ENCODE measurements at places on chromosomes 7 and 10.

GRCh38 chr10:5234106-5234860, 37.6 kb downstream of the AKR1C4 start:
- DNase-seq = no peak

DNA sequence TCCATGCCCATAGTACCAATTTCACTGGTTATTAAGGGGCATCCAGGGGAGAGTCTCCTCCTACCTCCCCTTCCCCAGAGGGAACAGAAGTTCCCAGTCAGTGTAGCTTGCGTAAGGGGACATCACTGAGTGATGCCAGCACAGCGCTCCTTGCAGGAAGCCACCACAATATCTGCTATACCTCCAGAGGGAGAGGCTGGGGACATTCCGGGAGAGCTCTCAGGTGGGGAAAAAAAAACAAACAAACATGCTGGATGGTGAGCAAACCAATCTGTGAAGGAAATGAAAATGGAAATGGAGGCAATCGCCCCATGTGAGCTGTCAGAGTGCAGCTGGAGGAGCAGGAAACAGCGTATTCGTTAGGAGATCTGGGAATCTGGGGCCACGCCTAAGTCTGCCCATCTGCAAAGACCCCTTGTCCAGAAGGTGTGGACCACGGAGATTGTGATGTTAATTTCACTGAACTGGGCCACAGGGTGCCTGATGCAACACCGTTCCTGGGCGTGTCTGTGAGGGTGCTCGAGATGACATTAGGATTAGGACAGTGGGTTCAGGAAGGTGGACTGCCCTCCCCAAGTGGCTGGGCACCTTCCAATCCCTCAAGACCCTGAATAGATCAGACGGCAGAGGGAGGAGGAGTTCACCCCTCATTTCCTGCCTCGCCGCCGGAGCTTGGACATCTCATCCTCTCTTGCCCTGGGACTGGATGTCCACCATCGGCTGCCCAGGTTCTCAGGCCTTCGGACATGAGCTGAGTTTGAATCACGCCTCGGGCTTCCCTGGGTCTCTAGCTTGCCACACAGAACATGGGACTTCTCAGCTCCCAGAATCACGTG, 30.5 kb downstream of the GNA12 start:
- no peak for DNase-seq

DNA sequence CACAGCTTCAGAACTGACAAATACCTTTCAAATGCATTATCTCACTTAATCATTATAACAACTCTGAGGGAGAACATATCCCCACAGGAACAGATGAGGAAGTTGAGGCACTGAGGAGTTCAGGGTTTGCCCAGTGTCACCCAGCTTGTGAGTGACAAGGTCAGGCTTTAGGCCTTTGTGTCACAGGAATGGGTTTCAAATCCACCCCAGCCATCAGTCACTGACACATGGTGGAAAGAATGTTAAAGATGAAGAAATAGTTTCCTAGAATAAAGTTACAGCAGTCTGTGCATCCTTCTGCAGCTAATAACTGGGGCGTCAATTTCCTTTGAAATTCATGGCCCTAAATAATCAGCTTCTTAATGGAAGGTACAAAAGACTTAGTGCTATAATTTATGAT, 37.8 kb downstream of the SGCE start:
- no peak for DNase-seq

DNA sequence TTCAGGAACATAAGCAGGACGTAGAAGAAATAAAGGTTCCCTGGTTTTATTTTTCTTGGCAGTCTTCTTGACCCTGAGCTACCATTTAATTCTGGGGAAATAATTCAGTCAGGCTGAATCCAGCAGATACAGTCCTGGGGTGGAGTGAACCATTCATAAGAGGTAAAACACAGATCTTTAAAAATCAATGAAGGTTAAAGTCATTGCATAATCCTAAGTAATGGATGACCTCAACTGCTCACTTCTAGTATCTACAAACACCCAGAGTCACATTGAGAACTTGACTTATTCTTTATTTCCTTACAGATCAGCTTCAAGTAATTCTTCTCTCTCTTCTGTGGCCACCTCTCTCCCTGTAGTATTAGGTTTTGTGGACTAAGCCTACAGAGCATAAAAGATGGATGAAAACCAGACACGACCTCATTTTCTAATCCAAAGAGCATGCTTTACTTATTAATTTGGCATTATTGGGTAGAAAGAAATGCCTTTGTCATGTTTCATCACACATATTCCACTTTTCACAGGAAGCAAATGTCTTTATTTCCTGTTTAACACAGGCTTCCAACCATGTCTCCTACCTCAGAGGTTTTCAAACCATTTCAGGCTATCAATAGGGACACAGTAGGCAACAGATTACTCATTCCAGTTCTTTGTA, 182.3 kb upstream of the IMMP2L start:
- DNase-seq = no peak

DNA sequence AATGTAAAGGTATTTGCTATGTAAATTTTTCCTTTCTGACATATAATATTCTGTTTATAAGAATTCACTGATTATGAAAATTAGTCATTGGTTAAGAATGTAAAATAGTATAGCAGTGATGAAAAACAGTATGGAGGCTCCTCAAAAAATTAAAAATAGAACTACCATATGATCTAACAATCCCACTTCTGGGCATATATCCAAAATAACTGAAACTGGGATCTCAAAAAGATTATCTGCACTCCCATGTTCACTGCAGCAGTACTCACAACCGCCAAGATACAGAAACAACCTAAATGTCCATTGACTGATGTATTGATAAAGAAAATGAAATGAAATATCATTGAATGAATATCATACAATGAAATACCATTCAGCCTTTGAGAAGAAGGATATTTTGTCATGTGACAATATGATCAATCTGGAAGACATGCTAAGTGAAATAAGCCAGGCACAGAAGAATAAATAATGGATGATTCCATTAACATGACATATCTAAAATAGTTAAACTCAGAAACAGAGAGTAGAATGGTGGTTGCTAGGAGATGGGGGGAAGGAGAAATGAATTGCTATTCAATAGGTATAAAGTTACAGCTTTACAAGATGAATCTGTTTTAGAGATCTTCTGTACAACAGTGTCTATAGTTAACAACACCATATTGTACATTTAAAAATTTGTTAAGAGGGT, 14.0 kb downstream of the C10orf88 start:
- DNase-seq = no peak

DNA sequence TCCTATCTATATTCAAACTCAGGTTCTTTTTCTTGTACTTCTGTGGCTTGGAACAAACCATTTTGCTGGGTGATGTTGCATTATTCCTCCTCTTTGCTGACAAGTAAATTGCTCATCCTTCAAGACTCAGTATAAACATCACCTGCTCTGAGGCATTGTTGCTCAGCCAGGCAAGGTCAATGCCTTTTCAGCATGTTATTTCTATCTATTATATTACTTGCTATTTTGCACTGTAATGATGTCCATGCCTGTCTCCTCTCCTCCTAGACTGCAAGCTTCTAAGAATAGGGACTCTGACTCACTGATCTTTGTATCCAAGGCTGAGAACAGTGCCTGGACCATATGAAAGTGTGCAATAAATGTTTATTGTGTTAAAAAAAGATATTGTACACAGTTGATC, 293.8 kb downstream of the RNLS start:
- DNase-seq = no peak

GRCh38 chr7:74707238-74707637, 49.7 kb downstream of the GTF2I start:
- DNase-seq = no peak

GRCh38 chr7:158924956-158925355, 68.6 kb downstream of the DYNC2I1 start:
- DNase-seq = no peak

GRCh38 chr7:27111042-27111750, 8.7 kb upstream of the HOXA2 start:
- DNase-seq = no peak

DNA sequence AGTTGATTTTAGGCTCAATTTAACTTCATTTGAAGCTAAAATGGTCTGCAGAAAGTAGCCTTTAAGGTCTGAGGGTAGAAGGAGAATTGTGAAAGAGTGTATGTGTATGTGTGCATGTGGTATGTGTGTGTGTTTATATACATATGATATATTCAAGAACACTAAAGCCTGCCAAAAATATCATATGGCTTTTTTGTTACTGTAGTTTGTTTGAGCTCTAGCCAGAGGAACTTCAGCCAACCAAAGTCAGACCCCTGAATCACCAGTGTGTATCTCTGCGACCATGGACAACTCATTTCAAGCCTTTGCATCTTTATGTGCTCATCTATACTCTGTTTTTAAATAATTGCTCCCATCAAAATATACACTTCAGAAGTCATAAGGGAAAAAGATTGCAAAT, 58.4 kb upstream of the HDAC9 start:
- DNase-seq = no peak

GRCh38 chr10:85459906-85460305, 906.7 kb downstream of the GRID1 start:
- no peak for DNase-seq

- no peak for DNase-seq
Measured at GRCh38 chr10:3539696-3540383, 245.2 kb downstream of the KLF6 start.

GRCh38 chr7:89200758-89201157, 405.2 kb upstream of the TEX47 start:
- DNase-seq = no peak

DNA sequence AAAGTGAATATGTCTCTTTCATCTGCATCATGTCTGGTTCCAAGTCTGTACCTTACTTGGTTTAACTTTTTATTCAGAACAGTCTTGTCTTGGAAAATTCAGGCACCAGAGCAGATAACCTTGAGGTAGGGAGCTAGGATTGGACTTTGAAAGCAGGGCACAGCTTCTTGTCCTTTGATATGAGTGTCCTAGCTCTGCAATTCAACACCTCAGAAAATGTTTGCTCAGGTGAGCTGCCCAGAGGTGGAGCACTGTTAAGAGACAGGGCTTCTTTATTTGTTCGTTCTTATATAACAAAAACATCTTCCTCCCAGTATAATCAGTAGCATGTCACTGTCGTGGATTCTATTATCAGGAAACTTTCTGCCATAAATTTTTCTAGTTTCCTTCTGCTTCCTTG, 118.3 kb downstream of the LRRC4 start:
- no peak for DNase-seq

DNA sequence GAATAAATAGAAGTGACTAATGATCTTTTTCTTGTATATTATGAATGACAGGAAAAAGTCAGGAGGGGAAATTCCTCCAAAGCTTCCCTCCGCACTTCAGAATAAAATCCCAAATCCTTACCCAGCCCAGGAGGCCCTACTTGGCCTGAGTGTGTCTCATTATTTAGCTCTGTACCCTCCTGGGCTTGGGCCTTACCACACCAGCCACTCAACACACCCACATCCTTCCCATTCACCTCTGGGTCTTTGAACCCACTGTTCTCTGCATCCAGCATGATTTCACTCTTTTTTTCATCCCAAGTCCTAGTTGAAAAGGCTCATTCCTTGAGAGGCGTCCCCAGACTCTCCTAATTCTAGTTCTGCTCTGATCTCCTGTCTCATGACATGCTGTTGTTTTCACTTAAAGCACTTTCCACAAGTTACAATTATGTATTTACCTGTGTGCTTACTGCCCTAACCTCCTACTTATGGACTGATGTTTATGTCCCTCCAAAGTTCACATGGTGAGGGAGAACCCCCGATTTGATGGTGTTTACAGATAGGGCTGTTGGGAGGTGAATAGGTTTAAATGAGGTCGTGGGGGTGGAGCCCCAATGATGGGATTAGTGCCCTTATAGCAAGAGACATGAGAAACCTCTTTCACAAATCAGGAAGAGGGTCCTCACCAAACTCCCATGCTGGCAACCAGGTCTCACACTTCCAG, 6.4 kb downstream of the NOD1 start:
- no peak for DNase-seq
